AG04450 (cell line): ENCODE measurements at places on chromosomes 12 and 14.

- DNase-seq, result no peak
These were observed 52.7 kb downstream of the PLBD1 start for GRCh38 chr12:14514946-14515345.

DNA sequence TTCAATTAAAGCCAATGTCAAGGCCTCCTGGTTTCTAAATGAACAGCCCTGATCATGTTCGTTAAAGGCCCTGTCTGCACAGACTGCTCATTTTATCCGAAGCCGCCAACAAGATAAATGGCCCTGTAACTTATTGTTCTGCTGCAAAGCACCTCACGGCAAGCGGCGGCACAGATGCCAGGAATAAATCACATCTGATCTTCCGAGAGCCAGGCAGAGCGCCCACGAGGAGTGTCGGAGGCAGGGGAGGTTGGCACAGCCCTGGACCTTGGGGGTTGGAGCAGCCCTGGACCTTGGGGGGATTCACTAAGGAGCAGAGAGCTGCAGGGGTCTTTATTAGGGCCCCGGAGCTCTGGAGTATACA lies 110.5 kb downstream of the SCARB1 start:
- DNase-seq, result no peak

DNA sequence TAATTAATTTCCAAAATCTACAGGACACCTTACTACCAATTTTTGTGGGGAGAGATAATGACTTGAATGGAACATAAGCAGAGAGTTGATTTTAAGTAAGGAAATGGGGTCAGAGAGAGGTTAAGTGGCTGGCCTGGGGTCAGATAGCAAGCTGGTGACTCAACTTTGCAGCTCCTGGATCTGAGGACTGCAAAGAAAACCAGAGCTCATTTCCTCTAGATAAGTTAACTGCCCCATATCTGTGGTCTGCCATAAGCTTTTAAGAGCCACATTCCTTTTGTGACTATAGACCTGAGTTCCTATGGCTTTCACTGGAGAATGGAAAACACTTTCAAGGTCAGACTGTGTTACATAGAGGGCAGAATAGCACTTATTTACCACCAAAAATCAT lies 201.2 kb upstream of the PRICKLE1 start:
- DNase-seq, result no peak

DNA sequence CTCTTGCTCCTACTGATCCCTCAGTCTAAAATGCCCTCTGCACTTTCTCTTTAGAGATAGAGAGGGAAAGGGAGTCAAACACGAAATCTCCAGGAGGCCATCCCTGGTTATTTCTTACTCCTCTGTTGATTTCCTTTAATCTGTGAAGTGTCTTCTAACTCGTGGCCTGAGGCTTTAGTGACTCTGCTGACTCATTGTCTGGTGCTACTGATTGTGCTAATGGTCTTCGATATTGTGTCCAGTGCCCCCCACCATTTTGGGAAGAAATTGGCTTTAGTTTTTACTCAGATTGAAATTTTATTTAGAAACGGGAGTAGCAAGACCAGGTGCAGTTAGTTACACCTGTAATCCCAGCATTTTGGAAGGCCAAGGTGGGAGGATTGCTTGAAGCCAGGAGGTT lies 839 bp downstream of the CLEC9A start:
- no peak for DNase-seq

GRCh38 chr12:75704208-75704607 lies 192.8 kb upstream of the KRR1 start:
- no peak for DNase-seq

- no peak for DNase-seq
These were observed 139.4 kb downstream of the TBX5 start for GRCh38 chr12:114266536-114266935.

DNA sequence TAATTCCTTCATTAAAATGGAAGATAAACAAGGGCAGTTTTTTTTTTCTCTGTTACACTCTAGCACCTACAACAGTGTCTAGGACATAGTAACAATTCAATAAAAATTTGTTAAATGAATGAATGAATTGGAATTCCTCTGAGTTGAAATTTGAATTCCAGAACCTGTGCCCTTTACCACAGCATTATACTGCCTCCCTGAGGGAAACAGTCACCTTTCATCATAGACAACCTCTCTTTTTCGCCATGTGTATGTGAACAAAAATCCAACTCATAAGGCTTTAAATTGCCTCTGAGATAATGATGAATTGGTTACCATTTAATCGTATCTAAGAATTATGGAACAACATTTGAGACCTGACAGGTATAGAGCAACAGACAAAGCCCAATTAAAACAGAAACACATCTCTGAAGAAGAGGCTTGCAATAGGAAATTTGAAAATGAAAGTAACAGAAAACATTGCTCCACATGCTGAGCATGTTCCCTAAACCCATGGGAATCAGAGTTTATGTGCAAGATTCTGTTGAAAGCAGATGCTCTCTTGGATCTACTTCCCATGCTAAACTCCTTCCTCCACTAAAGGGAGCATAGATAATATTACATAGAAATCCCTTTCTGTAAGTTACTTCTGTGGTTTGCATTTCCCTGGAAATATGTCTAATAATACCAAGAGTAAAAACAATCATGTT lies 657.8 kb downstream of the GALC start:
- DNase-seq, result no peak

GRCh38 chr14:53350429-53350828 lies 197.3 kb upstream of the DDHD1 start:
- DNase-seq, result no peak

DNA sequence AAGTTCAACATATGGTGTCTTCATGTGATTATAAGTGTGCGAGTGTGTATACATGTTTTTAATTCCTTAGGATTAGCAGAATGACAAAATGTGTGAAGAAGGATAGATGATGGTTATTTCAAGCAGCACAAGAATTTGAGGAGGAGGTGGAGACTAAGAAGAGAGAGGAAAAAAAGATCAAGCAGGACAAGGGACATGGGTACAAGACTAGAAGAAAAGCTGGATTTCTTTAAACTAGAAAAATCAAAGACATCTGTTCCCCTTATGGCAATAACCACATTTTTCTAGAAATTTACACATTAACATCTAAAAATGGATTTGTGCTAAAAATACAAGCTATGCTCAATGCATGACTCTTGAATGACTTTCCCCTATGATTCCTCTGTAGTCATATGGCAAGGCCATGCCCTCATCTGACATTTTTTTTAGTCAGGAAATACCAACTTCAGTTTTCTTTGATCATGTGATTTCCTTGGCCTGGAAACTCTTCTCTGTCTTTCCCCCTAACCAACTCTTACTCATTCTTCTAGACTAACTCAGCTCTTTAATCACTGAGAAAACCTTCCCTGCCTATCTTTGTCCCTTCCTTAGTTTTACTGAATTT lies 435.8 kb downstream of the NRXN3 start:
- no peak for DNase-seq

DNA sequence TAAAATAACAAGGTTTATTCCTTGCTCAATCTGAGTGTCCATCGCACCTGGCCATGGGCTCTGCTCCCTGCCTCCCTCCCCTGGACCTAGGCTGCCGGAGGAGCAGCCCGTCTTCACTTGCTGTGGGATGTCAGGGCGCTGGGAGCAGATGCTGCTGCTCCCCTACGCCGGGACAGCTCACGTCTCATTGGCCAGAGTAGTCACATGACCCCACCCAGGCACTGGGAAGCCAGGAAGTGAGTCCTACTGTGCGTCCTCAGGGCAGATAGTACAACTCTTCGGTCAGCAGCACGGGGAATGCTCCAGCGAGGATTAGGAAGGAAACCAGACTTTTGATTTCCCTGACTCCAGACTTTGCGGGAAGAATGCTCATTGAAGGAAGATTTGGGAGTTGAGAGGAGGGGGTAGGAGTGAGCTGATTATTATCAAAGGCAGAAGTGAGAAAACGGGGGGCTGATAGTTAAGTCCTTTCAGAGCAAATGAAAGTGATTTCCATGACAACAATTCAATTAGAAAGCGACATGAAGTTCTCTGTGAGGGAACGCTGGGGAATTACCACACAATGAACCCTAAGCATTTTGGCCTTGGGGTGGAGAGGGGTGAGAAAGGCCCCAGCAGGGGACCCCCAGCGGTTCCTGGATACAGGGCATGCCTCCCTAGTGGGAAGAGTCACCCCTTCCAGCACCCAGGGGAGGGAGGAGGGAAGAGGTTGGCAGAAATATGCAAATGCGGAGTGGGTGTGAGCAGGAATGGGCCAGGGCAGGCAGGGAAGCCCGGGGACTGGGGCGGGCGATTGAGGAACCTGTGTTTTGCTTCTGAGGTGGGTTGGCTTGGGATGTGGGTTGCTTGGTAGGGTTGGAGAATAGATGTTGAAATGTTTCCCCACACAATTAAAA lies 215.5 kb downstream of the AACS start:
- DNase-seq, result no peak

DNA sequence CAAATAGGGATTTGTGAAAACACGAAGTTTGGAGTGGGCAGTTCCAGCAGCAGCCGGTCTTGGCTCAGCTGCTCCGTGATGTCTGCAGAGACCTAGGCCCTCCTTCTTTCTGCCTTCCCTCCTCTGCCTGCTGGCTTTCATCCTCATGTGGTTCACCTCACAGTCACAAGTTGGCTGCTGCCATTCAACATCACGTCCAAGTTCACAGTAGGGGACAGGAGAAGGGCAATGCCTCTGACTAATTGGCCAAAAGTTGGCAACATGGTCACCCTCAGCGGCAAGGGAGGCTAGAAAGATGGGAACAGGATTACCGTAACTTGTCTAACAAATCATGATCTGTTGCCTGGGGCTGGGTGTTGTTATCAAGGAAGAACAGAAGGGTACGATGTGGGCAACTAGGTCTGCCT lies 7.8 kb upstream of the CACNA2D4 start:
- DNase-seq, result no peak

DNA sequence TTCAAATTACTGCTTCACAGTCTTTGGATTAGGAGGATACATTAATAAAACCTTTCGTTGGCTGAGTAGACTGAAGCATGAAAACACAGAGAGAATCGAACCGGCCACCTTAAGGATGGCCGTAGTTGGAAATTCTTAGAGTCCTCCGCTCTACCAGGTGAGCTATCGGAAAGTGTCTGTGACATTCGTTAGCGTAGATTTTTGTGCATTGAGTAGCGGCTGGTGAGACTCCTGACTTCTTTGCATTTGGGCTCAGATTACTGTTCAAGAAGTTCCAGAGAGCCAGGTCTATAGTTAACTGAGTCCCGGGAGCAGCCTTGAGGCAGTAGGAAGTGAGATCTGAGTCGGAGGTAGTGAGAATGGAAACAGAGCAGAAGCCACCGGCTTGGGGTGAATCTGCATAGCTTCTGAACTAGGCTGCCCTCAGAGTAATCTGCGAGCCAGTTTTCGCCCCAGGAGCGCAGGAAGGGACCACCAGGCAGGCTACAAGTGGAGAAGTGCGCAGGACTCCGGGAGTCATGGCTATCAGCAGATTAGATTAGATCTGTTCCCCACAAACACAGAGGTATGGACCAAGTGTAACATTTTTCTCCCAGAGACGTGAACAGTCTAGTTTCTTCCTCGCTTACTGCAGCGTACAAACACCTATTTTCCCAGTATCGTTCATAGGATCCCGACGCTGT lies 11.0 kb downstream of the OR6S1 start:
- DNase-seq, result no peak

- no peak for DNase-seq
These were observed 19.2 kb upstream of the PPP2R5E start for GRCh38 chr14:63562405-63562804.

DNA sequence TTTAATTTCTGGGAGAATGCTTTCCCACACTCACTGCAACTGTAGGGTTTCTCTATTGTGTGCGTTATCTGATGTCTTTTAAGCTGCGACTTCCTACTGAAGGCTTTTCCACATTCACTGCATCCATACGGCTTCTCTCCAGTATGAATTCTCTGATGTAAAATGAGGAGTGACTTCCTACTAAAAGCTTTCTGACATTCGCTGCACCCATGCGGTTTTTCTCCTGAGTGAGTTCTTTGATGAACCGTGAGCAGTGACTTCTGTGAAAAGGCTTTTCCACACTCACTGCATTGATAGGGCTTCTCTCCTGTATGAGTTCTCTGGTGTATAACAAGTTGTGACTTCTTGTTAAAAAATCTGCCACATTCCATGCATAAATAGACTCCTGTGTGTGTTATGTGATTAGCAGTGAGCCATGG lies 29.7 kb downstream of the ZNF605 start:
- no peak for DNase-seq

GRCh38 chr14:24465368-24465767 lies 22.8 kb upstream of the SDR39U1 start:
- DNase-seq, result no peak

DNA sequence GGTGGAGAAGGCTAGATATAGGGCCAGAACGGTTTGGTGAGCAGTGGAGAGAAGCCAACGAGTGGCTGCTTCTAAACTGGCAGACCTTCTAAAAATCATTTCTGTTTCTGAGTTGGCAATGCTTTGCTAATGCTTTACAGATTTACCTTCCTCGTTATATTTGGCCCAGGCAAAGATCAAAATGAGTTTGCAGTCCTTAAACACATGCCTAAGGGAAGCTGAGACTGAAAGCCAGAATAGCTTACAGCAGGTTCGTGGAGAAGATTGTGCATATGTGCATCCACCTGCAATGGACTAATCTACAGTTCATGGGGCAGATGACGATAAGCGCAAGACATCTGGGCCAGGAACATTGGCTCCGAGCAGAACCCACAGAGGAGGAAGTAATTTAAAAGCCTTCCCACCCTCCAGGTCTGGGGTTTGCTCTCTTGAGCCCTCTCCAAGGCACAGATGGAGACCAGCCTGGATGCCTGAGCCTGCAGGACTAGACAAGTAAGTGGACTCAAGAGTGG lies 99.4 kb downstream of the NINJ2 start:
- no peak for DNase-seq

- DNase-seq, result no peak
These were observed 111.9 kb upstream of the KRAS start for GRCh38 chr12:25362646-25363045.

DNA sequence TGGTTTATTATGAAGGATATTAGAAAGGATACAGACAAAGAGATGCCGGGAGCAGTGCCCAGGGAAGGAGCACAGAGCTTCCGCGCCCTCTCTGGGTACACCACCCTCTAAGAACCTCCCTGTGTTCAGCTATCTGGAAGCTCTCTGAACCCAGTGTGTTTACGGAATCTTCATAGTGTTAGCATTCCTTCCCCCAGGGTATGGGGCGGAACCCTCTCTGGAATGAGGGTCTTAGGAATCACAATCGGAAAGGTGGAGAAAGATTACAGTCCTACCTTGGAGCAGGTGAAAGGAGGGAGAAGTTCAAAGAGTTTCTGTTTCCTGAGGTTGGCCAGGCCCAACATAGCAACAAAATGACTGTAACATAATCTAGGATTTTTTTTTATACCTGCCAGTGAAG lies 6.8 kb upstream of the NUDT4 start:
- DNase-seq, result no peak

DNA sequence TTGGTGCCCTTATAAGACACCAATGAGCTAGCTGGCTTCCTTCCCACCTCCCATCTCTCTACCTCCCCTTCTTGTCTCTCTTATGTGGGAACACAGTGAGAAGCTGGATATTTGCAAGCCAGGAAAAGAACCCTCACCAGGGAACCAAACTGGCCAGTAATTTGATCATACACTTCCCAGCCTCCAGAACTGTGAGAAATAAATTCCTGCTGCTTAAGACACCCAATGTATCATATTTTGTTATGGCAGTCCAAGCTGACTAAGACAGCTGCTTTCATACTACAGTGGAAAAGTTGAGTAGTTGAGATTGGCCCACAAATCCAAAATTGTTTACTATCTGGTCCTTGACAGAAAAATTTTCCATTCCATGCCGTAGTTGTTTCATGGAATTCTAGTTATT lies 269.0 kb downstream of the KCNH5 start:
- DNase-seq, result peak; percentile 70
